ENCODE measurements at places on chromosomes 2 and 18. TPM values are rescaled to one million over a fixed set of nuclear protein-coding genes. Genes with fewer than 3 reads are reported as not detected.

- DNase-seq, result no peak
Observed at GRCh38 chr2:160460333-160460731, 33.3 kb downstream of the RBMS1 start.

GRCh38 chr2:191942090-191942738 is 95.3 kb upstream of the CAVIN2 start:
- DNase-seq, result no peak

DNA sequence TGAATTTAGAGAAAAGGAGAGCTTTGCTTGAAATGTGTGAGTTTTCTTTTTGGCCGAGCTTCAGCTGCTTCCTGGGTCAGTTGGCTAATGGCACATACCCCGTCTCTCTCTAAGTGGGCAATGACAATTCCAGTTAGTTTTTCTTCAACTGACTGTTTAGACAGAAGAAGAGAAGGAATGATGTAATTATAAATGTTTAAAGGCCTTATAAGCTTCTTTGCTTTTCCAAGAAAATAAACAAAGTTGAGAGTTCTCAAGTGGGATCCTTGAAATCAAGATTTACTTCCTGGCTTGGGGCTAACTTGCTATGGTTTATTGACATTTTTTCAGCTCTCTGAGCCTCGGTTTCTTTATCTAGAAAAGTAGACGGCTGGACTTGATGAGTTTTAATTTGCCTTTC is 794.9 kb upstream of the ACVR2A start:
- no peak for DNase-seq

GRCh38 chr2:148553332-148553887 is 91.1 kb upstream of the EPC2 start:
- no peak for DNase-seq

DNA sequence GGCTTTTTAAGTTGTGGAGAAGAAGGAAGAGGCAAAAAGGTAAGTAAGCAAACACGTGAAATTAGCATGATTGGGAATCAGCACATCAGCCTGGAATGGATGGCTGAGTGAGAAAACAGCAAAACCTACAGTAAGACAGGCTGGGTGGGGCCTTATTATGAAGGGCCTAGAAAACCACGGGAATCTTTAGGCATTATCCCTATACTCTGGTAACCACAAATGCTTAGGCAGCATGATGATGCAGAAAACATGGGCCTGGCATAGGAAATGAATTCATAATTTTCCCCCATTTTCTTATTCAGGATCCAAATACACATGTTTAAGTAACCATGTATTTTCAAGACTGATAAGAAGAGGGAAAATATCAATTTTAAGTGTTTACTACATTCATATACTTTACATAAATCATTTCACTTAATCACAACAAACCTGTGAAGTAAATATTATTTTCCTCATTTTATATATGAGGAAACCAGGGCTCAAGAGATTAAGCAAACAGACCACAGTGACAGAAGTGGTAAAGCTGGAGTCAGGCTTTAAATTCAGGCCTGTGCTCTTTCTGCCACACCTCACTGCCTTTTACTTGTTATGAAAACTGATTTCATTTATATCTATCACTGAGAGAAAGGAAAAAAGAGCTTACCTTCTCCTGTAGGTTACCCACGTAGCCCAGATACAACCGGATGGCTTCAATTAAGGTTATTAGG is 4.0 kb downstream of the TMEM17 start:
- DNase-seq, result no peak

The ERFE gene
- not detected for total RNA-seq

The IL18RAP gene
- 0.22 TPM for total RNA-seq

All from tibial nerve (tissue), 4 donors.